ENCODE measurements at places on chromosomes 11 and 22.

DNA sequence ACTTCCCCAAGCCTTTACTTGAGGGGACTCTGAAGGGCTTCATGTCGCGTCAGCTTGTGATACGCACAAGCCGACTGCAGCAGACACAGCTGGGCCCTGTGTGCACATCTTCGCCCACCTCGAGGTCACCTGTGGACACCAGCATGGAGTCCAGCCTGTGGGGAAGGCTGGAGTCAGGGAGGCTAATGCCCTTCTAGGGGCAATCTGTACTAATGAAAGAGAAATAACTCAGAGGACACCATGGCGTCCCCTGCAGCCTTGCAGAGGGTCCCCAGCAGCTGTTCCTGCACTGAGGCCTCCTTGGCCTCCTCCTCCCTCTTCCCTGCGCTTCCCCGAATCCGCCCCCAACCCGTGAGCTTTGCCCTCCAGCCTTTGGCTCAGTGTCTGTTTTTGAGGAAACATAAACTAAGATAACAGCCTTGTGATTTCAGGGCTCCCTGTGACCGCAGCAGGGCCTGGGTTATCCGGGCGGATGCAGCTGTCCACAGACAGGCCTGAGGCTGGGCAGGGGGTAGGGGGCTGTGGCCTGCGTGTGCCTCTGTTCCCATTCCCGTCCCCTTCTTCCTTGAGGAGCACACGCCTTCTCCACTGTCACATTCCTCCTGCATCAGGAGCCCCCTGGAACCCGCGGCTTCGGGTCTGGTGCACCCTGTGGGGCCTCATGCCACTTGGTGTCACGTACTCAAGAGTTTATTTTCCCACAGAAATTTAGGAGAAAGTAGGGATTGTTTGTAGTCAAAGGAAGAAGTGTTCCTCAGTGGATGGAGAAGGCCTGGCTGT lies 25.0 kb downstream of the KRTAP5-5 start:
- no peak for DNase-seq

- no peak for DNase-seq
Measured at GRCh38 chr11:13503393-13503792, 7.6 kb upstream of the PTH start.

DNA sequence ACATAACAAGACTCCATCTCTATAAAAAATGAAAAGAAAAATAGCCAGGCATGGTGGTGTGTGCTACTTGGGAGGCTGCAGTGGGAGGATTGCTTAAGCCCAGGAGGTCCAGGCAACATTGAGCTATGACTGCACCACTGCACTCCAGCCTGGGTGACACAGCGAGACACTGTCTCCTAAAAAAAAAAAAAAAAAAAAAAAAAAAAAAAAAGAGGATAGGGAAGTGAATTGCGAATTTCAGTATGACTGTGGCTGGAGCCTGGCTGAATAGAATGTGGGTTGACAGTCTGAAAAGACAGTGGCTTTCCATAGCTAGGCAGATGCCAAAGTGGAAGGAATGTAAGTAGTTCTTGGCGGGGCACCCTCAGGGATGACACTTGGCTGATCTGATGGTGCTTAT lies 6.4 kb upstream of the LDHAL6A start:
- DNase-seq = no peak

DNA sequence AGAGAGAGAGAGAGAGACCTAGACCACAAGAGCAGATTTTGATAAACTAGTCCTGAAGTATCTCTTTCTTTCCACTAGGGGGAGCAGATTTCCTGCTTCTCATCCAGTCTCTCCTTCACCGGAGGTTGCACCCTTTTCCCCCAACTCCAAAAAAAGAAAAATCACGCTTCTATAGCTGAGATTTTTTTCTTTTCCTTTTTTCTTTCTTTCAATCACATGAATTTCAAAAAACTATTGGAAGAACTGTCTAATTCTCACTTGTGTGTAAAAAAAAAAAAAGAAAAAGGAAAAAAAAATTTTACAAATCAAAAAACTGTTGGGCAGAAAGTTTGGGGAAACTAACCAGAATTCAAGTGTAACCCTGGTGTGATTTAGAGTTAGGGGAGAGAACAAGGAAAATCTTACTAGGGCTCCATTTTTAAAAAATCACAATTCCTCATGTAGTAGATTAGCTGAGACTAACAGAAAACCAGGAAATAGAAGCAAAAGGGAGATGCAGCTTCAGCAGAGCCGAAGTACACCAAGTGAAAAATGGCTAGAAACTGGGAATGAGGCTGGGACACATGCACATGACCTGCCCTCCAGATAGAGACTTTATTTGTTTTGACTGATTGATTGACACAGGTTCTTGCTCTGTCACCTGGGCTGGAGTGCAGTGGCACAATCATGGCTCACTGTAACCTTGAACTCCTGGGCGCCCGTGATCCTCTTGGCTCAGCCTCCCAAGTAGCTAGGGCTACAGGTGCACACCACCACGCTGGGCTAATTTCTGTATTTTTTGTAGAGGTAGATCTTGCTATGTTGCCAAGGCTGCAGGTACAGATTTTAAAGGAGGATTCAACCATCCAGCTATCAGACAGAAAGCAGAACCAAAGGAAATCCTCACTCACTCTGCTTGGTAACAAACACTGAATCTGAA lies 27.1 kb downstream of the SDHD start:
- peak; percentile 48 for DNase-seq

GRCh38 chr11:102347462-102348370 lies 702 bp downstream of the BIRC2 start:
- DNase-seq = no peak

DNA sequence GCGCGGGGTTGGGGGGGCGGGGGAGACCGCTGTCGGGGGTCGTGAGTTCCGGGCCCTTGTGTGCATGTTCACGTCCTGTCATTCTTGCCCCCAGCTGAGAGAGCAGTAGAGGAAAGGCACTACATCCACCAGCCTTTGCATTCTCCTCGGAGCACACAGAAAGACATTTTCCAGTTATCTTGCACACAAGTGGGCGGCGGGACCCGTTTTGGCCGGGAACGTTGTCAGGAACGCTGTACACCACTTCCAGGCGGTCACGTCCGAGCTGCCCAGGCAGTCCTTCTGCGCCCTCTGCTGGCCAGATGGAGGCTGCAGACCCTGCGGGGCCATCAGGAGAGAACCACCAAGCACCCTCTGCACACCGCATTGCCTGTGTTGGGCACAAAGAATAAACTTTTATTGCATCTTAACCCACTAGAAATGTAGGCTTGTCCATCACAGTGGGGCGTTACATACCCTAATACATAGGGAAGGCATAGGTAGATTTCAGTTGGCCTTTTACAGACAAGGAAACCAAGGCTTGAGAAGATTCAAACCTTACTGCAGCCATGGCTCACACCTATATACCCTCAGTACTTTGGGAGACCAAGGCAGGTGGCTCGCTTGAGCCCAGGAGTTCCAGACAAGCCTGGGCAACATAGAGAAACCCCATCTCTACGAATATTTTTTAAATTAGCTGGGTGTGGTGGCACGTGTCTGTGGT lies 2.8 kb upstream of the CDKN1C start:
- peak; percentile 20 for DNase-seq

- DNase-seq = no peak
Measured at GRCh38 chr22:50360578-50360977, 17.5 kb downstream of the PPP6R2 start.

DNA sequence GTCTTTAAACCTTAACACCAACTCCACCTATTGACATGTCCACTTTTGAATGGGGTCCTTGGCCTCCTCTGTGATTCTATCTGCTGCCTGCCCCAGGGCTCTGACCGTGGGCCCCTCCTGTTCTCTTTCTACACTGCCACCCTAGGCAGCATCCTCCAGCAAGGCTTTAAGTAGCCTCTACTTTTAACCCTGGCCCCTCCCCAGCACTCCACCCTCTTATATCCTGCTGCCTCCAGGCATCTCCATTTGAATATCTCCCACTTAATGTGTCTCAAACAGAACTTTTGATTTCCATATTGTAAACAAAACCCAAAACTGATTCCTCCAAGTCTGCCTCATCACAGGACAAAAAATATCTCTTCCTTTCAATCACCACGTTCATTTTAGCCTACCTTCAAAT lies 90.5 kb upstream of the ARHGAP32 start:
- DNase-seq = no peak

DNA sequence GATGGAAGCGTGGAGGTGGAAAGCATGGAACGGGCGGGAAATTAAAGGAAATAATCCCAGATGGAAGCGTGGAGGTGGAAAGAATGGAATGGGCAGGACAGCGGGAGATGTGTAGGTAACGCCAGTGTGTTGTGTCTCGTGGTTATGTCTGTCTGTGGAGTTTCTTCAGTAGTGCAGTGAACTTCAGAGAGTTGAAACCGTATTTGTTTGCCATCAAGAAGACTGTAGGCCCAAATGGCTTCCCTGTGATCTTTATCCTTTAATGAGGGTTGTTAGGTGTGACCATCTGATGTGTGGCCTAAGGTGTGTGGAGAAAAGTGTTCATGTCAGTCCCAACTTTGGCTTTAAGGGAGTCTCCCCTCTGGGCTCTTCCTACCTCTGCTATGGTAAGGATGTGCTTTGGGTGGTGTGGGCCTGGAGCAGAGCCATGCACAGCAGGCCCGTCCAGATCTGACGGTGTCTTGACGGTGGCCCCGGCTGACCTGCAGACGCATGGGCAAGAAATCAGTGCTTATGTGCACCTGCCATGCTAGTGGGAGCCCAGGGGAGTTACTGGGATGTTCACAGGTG lies 39.6 kb downstream of the AP2A2 start:
- no peak for DNase-seq

- DNase-seq = peak; percentile 55
Measured at GRCh38 chr11:24386546-24387397, 110.1 kb upstream of the LUZP2 start.

DNA sequence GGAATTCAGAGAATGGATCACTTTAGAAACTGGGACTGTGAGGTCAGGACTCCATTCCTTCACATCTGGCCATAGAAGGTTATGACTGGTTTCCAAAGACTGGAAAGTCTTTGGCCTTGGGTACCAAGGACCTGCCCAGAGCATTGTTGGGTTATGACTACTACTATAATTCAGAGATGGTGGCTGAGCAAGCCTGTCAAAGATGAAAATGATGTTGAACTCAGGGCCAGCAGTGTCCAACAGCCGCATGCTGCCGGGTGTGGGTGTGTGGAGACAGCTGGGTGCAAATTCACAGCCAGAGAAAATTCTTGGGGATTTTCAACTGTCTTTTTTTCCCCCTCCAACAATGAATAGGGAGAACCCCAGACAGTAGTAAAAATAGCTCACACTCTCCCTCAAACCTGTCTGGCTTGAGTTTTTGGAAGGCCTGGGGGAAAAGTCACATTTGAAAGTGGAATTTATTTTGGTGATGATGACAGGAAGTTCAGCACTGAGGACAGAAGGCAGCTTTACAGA lies 166.8 kb upstream of the NCAM1 start:
- DNase-seq = no peak

DNA sequence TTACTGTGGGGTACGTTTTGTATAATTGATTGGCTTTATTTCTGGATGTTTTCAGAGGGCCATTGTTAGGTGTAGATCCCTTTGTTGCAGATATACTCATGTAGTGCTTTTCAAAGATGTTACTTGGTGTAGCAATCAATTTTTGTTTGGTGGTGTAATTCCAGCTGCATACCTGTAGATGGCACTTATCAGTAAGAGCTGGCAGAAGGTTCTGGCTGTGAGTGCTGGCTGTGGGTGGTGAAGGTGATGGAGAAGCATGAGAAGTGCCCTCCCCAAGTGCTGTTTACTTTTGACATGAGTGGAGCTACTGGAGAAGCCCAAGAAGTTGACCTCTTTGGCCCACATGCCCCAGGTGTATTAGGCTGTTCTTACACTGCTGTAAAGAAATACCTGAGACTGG lies 1074.9 kb downstream of the FAM181B start:
- no peak for DNase-seq

- no peak for DNase-seq
Measured at GRCh38 chr11:13336246-13336878, 58.8 kb downstream of the BMAL1 start.

DNA sequence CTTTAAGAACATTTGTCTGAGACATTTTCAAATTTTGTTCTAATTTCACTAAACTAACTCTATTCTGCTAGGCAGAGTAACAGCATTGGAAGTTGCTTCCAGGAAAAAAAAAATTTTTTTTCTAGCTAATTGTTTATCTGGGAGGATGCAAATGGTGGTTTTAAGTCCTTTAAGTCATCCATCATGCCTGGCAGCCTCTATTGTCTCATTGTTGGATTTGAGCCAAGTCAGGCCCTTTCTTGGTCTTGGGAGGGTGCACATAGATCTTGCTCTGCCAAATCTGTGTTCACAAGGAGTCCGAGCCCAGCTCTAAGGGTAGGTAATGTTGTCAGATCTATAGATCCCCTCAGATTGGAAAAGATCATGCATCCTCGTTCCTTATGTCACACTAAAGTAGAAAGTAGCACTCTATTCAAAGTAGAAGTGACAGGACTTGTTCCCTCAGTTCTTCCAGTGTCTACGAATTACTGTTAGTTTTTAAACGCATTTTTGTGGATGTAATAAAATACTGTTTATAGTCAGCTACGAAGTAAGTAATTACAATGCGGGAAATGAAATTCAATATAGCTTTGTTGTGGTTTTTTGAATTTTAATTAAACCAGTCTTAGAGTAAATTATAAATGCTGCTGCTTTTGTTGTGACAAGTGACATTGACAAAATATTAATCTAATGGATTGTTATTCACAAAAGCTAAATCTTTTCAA lies 166.0 kb upstream of the RASSF10 start:
- DNase-seq = peak; percentile 39

DNA sequence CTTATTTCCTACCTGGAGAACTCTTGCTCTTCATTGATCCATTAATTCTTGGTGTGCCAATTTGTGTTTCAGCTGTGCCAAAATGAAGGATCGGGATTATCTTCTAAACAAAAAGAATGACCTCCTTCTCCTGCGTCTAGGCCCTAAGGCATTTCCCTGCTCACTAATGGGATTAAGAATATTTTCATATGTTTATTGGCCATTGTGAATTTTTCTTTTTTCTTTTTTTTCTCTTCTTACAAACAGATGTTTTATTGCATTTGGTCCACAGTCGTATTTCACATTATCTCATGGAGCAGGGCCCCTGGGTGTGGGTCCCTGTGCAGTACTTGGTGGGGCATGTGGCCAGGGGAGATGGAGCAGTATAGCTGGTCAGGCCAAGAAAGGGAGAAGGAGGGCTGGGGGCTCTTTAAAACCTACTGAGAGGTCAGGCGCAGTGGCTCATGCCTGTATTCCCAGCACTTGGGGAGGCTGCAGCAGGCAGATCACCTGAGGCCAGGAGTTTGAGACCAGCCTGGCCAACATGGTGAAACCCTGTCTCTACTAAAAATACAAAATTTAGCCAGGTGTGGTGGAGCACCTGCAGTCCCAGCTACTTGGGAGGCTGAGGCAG lies 35.3 kb upstream of the HORMAD2 start:
- DNase-seq = no peak

DNA sequence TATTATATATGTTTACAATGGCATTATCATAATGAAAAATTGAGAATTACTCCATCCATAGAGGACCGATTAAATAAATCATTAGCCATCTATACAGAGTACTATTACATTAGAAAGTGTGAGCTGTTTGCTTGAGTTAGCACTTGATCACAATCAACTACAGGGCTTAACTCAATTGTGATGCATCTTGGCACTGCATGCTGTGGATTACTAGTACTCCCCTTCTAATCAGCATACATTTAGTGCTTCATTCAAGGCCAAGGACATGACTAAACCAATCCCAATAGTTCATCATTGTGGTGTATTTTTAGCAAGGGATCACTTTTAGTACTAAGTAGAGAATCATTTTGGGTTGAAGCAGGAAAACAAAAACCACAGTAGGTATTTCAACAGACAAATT lies 23.5 kb upstream of the ARHGAP42 start:
- DNase-seq = no peak
